K562 (cell line): ENCODE measurements at places on chromosomes 5 and 9. TPM values are rescaled to one million over a fixed set of nuclear protein-coding genes. Genes with fewer than 3 reads are reported as not detected.
A peak's percentile ranks its signal among the peaks of the same experiment; 100 is the strongest.

- no peak for DNase-seq
Measured at GRCh38 chr9:70229579-70229978, 29.2 kb upstream of the SMC5 start.

GRCh38 chr9:89821081-89821480 lies 216.3 kb downstream of the GADD45G start:
- DNase-seq, result no peak

DNA sequence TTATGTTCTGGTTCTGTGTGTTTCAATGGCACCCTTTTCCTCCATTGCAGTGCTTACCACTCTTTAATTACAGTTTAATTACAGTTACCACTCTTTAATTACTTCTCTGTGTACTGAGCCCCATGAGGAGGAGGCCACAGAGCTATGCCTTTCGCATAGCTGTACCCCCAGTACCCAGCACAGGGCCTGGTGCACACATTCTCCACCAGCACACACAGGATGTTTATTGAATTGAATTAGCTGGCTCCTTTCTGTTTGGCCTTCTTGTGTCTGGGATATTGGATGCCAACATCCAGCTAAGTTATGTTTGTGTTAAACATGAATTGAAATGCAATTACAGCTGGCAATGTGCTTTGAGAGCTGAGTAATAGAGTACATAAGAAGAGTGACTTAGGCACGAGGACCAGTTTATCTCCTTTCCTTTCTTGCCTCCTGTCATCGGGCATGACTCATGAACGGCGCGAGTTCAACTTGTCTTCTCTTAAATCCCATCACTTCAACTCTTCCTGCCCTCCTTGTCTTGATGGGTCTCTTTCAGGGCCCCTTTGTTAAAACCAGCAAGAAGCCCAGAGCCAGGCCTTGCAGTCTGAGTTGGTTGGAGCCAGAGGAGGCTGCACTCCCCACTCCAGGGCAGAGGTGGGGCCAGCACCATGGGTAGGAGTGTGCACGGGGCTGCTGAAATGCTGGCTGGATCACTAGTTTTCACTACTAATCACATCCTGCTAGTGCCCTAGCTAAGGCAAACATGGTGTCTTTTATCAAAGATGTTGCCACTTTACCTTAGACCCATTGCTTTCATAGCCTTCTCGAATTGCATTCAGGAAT lies 37.4 kb downstream of the MVB12B start:
- no peak for DNase-seq

GRCh38 chr5:90095292-90096060 lies 314.1 kb downstream of the CETN3 start:
- DNase-seq, result no peak

DNA sequence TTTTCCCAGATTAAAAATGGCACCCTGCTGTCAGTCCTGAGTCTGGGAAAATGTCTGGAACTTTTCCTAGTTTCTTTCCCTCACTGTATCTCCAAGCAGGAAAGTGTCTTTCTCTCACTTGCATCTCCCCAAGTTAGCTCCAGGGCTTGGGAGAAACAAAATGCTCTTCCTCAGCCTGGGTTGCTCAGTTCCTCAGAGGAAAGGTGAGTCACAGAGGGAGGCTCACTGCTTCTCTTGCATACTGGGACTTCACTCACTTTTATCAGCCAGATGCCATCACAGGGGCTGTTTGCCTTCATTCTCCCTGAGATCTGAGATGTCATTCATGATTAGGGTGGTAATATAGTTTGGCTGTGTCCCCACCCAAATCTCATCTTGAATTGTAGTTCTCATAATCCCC lies 519.9 kb downstream of the SEMA5A start:
- no peak for DNase-seq

The ALDH1B1 gene
- total RNA-seq, result 44.8 and 46.3 TPM in 2 replicates

DNA sequence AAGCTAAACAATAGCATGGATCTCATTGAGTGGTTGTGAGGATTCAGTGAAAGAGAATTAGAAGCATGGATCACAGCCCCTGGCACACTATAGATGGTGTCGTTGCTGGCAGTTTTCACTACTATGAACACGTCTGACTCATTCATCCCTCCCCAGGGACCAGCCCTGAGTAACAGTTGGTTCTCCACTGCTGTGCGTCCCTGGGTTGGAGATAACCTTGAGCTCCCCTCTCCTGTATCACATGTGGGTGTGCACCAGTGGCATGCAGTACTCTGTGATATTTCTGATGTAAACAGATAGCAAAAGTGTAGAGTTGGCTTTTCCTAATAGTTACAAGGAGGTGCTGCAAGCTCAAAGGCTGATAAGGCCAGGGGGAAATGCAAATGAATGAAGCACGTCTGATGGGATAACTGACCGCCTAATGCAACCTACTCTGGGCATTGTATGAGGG lies 8.8 kb upstream of the LCP2 start:
- DNase-seq, result peak; percentile 81

DNA sequence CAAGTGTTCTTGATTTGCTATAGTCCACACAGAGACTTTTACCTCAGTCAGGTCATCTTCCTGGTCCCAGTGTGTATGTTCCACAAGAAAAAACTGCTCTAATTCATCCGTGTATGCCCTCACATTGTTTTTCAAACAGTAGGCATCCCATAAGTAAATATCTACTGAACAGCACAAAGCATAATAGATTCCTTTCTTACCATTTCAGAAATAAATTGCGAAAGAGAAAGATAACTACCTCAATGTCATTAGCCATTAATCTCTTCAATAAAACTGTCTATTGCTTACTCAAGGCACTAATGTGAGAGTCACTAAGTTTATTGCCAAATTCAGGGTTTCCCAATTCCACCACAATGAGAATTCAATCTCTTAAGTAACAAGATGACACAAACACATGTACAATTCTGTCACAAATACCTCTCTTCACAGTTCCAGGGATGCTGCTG lies 9.6 kb downstream of the FBXW2 start:
- no peak for DNase-seq

- DNase-seq, result no peak
Measured at GRCh38 chr9:109715344-109715743, 64.7 kb upstream of the PALM2AKAP2 start.
